ENCODE measurements at places on chromosomes 1 and 21.

DNA sequence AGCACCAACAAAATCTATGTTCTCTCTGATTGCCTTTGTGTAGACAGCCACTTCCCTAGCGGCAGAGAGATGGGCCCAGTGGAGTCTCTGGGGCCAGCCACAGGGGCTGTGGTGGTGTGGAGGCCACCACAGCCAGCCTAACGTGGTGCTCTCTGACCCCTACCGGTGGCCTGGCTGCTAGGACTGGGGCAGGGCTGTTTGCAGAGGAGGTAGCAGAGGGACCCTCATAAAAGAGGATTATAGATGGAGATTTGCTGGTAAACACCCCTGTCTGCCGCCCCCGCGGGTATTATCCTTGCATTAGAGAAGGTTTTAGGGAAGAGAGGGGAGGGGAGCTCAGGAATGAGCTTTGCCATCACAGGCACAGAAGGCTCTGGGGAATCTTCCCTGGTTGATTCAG, 310.3 kb upstream of the VAMP3 start:
- no peak for DNase-seq

DNA sequence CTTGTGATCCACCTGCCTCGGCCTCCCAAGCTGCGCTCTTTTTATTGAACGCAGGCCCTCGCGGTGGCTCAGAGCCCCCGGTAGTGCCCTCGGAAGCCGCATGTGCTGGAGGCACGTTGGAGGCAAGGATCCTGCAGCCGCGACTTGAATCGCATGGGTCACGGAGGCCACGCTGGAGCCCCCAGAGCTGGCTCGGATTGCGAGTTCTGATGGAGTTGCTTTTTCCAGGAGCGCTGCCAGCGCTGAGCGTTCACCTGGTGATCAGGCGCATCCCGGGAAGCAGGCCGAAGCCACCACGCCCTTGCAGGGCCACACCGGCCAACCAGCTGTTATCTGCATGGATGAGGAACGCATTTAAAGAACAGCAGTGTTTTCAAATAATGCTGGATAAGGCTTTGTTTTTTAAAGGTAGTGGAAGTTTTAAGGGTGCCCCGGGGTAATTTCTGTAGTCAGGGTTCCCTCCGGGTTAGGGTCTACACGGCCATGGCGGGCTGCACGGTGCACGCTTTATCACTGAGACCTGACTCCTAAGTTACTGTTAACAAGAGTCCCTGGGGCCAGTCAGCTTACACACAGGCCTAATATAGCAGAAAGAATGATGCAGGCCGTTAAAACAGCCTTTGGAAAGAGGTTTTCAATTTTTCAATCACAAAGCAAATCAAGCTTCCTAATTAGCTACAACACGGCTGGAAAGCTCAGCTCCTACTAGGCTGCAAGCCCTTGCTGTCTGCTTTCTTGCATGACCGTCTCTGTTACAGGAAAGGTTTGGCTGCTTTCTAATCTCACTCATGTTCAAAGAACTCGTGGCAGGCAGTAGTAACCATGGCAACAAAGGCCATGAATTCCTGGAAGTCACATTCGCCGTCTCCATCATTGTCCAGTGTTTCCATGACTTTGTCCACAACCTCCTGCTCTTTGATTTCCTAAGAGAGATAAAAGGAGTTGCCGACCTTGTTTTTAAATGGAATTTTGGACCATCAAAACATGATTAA, 6.0 kb downstream of the S100B start:
- no peak for DNase-seq

GRCh38 chr1:115668579-115668978, 26.8 kb downstream of the VANGL1 start:
- DNase-seq, result no peak

DNA sequence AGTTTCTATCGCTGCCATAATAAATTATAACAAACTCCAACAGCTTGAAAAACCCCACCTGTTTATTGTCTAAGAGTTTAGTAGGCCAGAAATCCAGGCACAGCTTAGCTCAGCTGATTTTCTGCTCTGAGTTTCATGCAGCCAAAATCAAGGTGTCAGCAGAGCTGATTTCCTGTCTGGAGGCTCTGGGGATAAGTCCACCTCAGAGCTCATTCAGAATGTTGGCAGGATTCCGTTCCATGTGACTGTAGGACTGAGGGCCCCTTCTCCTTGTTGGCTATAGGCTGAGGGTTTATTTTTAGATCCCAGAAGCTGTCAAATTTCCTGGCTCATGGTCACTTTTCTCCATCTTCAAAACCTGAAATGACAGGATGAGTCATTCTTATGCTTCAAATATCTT, 91.6 kb upstream of the CHODL start:
- no peak for DNase-seq

DNA sequence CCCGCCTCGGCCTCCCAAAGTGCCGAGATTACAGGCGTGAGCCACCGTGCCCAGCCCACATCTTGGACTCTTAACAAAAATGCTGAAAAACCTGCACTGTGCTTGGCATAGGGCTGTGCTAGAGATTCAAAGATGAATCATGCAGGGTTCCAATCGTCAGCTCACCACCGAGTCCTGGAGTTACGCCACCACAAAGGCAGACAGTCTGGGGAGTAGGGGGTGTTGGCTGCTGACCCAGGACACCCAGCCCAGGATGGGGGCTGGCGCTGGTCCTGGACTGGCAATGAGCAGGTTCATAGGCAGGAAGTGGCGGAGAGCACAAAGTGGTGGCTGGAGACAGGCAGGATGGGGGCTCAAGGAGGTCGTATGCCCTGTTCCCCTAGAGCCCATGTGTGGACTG, 16.0 kb downstream of the PSRC1 start:
- no peak for DNase-seq

DNA sequence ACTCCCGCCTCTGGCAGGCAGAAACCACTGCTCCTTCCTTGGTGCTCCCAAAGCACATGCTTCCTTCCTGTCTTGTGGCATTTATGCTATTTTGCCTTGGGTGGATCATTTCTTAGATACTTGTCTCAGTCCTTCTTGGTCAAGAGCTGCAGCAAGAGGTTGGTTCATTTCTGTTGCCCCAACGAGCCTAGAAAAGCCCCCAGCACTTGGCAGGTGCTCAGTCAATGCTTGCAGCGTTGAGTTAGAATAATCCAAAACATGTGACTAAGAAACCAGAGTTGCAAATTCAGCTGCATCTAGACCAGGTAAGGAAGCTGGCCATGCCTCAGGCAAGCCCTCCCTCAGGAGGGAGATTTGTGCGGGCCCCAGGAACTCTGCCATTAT, 42.4 kb upstream of the TENT5C start:
- no peak for DNase-seq

- no peak for DNase-seq
Measured at GRCh38 chr1:6243993-6244392, at the start of gene HES3. Gene HES3, plus strand, starts transcription at chr1:6244179. Its CDS starts 187 bp downstream, at chr1:6244366.

DNA sequence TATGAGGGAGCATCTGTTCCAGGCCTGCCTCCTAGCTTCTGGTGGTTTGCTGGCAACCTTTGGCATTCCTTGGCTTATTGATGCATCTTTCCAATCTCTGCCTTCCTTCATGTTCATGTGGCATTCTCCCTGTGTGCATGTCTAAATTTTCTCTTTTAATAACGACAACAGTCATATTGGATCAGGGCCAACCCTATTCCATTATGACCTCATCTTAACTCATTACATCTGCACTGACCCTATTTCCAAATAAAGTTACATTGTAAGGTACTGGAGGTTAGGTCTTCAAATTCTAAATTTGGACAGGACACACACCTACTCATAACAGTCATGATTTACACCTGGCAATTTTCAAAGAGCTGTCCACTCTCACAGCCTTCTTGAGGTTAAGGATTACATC, 117.2 kb upstream of the FGGY start:
- no peak for DNase-seq

- no peak for DNase-seq
Measured at GRCh38 chr1:165662186-165662585, 31.2 kb downstream of the MGST3 start.

GRCh38 chr1:204571631-204572030, 55.4 kb downstream of the MDM4 start:
- DNase-seq, result no peak

- DNase-seq, result no peak
Measured at GRCh38 chr1:60898413-60898812, 183.9 kb upstream of the NFIA start.

- no peak for DNase-seq
Measured at GRCh38 chr1:166190400-166190799, 23.6 kb upstream of the FAM78B start.

DNA sequence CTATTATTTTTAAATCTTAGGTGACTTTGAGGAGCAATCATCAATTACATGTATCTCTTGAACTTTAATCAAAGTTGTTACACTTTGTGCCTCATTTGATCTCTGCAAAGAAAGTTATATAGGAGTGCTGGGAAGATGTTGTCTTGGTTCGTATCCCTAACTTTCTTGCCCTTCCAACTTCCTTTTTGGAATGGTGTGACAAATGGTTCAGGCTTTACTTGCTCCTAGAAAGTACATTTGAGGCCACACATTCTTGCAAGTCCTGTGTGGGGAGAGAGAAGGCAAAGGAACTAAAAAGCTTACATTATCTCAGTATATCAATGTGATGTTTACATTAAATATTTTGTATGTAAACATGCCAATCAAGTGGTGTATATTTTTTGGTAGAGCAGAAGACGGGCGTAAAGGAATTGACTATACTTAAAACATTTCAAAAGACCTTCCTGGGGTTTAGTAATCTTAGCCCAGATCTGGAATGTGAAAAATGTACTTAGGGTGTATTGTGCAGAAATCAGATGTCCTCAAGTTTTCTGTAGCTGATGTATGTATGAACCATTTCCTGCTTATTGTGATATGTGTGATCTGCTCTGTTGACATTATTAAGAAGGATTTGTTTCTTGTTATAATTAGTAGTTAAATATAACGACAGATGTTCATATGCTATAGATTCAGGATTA, 59.2 kb downstream of the USP25 start:
- no peak for DNase-seq

DNA sequence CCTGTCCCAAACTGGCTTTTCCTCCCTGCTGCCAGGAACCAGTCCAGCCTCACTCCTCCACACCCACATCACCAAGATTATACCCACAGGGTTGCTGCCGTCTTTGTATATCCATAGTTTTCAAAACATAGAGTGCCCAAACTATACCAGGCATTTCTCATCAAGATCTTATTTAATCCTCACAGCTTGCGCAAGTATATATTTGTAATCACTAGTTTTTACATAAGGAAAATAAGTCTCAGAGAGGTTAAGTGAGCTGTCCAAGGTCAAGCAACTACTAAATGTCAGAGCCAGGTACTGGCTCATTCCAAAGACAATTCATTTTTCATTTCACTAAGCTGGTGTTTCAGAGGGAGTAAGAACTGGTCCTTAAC, 34.9 kb upstream of the ZNF362 start:
- no peak for DNase-seq

GRCh38 chr1:86826856-86827255, 87.1 kb downstream of the SELENOF start:
- DNase-seq, result no peak

GRCh38 chr1:50666849-50667248, 243.6 kb upstream of the DMRTA2 start:
- no peak for DNase-seq

DNA sequence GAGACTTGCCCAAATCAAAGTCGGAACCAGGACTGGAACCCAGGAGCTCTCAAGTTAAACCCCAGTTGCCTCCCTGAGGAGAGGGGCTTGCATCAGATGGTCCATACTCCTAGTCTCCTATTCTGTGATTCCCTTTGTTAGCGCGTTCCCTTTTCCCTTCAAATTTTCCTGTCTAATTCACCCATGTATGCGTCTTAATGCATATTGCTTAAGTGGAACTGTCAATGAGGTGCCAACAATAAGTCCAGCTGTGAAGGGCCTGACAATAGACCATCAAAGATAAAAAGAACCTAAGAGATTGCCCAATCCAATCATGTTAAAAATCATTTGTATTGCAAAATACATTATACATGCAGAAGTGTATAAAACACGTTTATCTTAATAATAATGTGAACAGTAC, 634 bp upstream of the SPATA6 start:
- no peak for DNase-seq

DNA sequence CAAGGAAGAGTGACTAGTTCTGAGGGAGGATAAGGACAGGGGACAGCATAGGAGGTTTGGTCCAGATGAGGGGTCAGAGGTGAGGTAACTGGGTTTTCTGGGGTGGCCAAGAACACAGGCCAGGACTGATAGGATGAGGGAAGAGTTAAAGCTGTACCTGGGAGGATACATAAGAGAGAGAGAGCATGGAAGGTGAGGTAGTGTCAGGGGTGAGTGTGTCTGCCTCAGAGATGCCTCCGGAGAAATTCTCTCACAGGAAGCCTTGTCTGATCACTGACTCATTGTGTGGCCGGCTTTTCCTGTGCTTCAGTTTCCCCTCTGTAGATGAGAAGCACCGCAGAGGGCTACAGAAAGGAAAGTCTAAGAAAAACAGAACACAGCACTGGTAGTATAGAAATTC, 40.2 kb downstream of the FASLG start:
- no peak for DNase-seq
